ENCODE measurements at places on chromosomes 4 and X.

DNA sequence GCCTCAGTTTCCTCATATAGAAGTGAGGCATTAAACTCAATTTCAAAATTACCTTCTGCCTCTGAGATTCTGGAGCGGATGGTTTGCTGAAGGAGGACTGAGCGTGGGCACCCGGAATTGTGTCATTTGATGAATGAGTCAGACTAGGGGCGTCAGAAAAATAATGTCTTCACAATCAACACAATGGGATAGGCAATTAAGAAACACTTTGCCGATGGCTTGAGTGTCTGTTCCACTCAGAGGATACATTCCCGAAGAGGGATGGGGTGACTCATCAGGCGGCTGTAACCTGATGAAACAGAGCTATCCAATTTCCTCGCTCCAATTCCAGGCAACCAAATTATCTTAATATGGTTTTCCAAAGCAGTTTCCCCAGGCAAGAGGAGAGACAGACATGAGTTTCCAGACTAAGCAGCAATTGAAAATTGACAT is 1.2 kb upstream of the CHRNA9 start:
- no peak for DNase-seq

GRCh38 chr4:5753766-5754528 is 42.9 kb downstream of the EVC start:
- no peak for DNase-seq

DNA sequence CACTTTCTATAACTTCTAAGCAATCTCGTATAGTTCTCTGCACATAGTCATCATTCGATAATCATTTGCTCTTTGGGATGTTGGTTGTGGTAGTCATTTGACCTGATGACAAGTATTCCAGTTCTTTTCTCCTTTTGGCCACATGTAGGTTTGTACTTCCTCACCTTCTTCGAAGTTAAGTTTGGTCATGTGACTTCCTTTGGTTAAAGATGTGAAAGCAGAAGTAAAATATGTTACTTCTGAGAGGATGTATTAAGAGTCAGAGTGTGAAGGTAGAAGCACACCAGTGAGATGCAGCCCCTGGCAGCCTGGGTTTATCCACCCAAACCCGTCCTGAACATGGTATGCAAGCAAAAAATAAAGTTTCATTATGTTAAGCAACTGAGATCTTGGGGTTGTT is 48.9 kb upstream of the ZNF518B start:
- no peak for DNase-seq

- DNase-seq = peak; percentile 25
These were observed 394.4 kb upstream of the ADGRL3 start for GRCh38 chr4:60805500-60806313.

- peak; percentile 86 for DNase-seq
These were observed at the start of gene SPRY1 for GRCh38 chr4:123396307-123397143. Gene SPRY1, plus strand, starts transcription at chr4:123396795. Its CDS starts 4,797 bp downstream, at chr4:123401592.

DNA sequence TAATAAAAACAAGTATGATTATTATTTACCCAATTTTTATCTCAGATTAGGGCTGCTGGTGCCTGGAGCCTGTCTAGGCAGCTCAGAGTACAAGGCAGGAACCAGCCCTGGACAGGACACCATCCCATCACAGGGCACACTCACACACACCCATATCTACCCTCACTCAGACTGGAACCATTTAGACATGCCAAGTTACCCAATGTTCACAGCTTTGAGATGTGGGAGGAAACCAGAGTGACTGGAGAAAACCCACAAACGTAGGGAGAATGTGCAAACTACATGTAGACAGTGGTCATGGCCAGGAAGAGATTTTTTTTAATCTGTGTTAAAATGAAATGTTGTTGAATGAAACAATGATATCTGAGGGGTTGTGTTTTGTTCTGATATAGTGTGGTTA is 35.7 kb upstream of the ADGRA3 start:
- no peak for DNase-seq

- no peak for DNase-seq
These were observed 67.0 kb downstream of the UCHL1 start for GRCh38 chr4:41323706-41324105.

DNA sequence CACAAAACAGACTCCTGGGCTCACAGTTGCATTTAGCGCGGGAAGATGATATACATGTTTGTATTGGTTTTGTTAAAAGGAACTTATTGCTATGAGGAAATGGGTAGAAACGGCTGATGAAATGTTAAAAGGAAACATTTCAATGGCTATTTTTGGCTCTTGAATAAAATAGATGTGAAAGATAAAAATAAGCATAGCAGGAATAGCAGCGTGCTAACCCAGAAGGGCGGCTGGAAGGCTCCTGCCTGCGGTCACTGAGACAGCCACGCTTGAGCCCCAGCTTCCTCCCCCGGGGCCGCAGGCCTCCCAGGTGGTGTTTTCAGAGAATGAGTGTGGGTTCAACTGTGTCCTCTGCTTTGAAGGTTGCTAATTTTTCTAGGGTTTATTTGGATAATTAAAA is 35.0 kb upstream of the CLCN4 start:
- no peak for DNase-seq

Data from NT2/D1 (cell line).